ENCODE measurements at places on chromosomes 12 and 14. TPM values are rescaled to one million over a fixed set of nuclear protein-coding genes. Genes with fewer than 3 reads are reported as not detected.
A peak's percentile ranks its signal among the peaks of the same experiment; 100 is the strongest.

GRCh38 chr12:27534060-27534764, 10.2 kb downstream of the PPFIBP1 start:
- H3K4me3 ChIP-seq = no peak overlapping the region
- no peaks in the 10 kb centered on the region for H3K36me3 ChIP-seq
- no peaks in the 10 kb centered on the region for H3K27me3 ChIP-seq
- H3K27ac ChIP-seq = no peak overlapping the region

DNA sequence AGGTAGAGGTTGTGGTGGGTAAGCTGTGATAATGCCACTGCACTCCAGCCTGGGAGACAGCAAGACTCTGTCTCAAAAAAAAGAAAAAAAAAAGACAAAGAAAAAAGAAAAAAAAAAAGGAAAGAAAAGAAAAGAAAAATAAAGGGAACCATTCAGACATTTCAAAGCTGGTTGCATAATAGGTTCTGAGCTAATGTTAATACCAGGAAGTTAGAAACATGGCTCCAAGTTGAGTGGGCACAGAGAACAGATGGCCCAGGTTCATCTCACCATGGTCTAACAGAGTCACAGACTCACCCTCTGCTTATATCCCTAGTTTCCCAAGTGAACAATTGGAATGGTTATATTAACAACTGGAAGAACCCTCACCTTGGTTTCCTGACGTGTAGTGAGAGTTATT, 17.4 kb upstream of the ZDHHC17 start:
- DNase-seq = no peak
- H3K27ac ChIP-seq = no peak overlapping the region

DNA sequence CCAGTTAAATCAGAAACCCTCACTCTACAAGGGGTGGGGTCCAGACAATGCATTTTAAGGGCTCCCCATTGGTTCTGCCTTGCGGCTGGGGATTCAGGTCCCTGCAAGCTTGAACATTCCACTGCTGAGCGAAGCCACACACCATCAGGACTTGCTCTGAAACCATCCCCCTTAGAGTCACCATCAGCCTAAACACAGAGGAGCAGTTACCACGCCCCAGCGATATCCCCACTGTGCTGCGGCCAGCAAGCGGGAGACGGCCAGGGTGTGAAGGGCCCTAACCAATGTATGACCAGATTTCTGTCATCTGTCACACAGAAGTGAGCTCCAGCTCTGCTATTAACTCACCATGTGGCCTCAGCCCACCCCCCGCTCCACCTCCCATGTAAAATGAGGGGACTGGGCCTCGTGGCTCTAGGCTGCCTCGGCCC, 29.7 kb downstream of the CCDC88C start:
- H3K27ac ChIP-seq = peak overlapping the region; percentile 38
- H3K27me3 ChIP-seq = no peaks in the 10 kb centered on the region
- no peaks in the 10 kb centered on the region for H3K4me1 ChIP-seq
- H3K36me3 ChIP-seq = no peaks in the 10 kb centered on the region
- no peak for DNase-seq

GRCh38 chr14:106003351-106003750, 477.0 kb downstream of the TMEM121 start:
- no peak overlapping the region for H3K4me3 ChIP-seq
- no peaks in the 10 kb centered on the region for H3K36me3 ChIP-seq
- no peaks in the 10 kb centered on the region for H3K4me1 ChIP-seq

AMDHD1 gene
- total RNA-seq = 0.55 TPM

CSAD gene
- 31.9 TPM for total RNA-seq
